ENCODE measurements at places on chromosomes 3 and 15. TPM values are rescaled to one million over a fixed set of nuclear protein-coding genes. Genes with fewer than 3 reads are reported as not detected.

GP5 gene
- polyA plus RNA-seq = 0.46 TPM

STOML1 gene
- polyA plus RNA-seq = 12.1 TPM

RLBP1 gene
- not detected for polyA plus RNA-seq

LRRIQ4 gene
- 0.05 TPM for polyA plus RNA-seq

PLXNA1 gene
- 9.2 TPM for polyA plus RNA-seq

HHATL gene
- polyA plus RNA-seq = 0.12 TPM

SYNM gene
- polyA plus RNA-seq = 5.8 TPM

AGBL1 gene
- polyA plus RNA-seq = not detected

PIK3CA gene
- 8.9 TPM for polyA plus RNA-seq

RASGRP1 gene
- 0.13 TPM for polyA plus RNA-seq

LARP6 gene
- 61.7 TPM for polyA plus RNA-seq

SOX2 gene
- polyA plus RNA-seq = 0.24 TPM

PRSS50 gene
- not detected for polyA plus RNA-seq

KBTBD8 gene
- 0.07 TPM for polyA plus RNA-seq

CDCP1 gene
- 1.4 TPM for polyA plus RNA-seq

DZIP1L gene
- polyA plus RNA-seq = 8.5 TPM

AP3B2 gene
- 0.70 TPM for polyA plus RNA-seq

NLGN1 gene
- polyA plus RNA-seq = 1.2 TPM

LSAMP gene
- 13.0 TPM for polyA plus RNA-seq

TBL1XR1 gene
- polyA plus RNA-seq = 30.0 TPM

ARHGAP31 gene
- 26.0 TPM for polyA plus RNA-seq

IMPG2 gene
- polyA plus RNA-seq = 0.22 TPM

ZNF501 gene
- polyA plus RNA-seq = 3.3 TPM

GOLGA8M gene
- 1.7 TPM for polyA plus RNA-seq

MUC4 gene
- polyA plus RNA-seq = 0.02 TPM

IQCF5 gene
- polyA plus RNA-seq = not detected

Measured in ovary (tissue), 10 donors.